RWPE2 (cell line): ENCODE measurements at places on chromosomes 6 and 20.
A peak's percentile ranks its signal among the peaks of the same experiment; 100 is the strongest.

DNA sequence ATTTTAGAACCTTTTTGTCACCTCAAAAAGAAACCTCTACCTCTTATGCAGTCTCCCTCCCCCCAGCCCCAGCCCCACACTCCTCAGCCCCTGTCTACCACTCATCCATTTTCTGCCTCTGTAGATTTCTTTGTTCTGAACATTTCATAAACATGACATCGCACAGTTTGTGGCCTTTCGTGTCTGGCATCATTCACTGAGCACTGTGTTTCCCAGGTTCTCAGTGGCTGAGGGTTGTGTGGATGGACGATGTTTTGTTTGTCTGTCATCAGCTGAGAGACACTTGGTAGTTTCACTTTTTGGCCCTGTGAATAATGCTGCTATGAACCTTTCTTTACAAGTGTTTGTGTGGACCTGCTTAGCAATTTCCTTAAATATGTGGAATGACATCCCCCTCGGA lies 64.5 kb downstream of the FAM120B start:
- H3K4me1 ChIP-seq: no peaks in the 10 kb centered on the region
- DNase-seq: no peak
- no peak overlapping the region for H3K27ac ChIP-seq
- peaks cover 16% of the 10 kb centered on the region for H3K36me3 ChIP-seq
- no peak overlapping the region for H3K4me3 ChIP-seq
- no peaks in the 10 kb centered on the region for H3K27me3 ChIP-seq

DNA sequence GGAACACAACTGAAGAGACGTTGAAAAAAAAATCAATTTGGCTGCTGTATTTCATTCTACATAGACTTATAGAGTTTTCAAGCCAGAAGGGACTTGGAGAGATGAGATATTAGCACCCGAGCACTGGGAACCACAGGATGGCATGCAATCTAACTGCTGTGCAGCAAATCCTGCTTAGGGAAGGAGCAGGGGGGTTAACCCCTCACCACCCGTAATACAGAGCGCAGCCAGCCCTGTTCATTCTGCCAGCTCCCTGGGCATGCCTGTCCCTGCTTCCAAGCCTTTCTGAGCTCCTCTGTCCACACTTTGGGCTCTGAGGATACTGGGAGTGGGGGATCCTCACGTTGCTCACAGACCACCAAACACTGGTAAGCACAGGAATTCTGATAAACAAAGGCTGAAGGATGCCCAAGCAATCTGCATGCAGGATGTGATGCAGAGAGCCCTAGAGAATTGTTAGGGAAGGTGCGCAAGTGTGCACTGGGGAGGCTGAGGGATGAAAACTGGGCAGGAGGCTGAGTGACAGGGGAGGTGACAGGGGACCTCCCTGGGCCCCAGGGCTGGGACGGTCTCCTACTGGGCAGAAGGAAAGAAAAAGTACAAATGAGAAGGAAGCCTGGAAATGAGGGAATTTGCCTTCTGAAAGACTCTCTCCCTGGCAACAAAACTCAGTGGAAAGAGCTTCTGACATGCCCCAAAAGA lies 34.0 kb downstream of the CPNE5 start:
- no peaks in the 10 kb centered on the region for H3K27me3 ChIP-seq
- DNase-seq: no peak
- no peak overlapping the region for H3K27ac ChIP-seq

DNA sequence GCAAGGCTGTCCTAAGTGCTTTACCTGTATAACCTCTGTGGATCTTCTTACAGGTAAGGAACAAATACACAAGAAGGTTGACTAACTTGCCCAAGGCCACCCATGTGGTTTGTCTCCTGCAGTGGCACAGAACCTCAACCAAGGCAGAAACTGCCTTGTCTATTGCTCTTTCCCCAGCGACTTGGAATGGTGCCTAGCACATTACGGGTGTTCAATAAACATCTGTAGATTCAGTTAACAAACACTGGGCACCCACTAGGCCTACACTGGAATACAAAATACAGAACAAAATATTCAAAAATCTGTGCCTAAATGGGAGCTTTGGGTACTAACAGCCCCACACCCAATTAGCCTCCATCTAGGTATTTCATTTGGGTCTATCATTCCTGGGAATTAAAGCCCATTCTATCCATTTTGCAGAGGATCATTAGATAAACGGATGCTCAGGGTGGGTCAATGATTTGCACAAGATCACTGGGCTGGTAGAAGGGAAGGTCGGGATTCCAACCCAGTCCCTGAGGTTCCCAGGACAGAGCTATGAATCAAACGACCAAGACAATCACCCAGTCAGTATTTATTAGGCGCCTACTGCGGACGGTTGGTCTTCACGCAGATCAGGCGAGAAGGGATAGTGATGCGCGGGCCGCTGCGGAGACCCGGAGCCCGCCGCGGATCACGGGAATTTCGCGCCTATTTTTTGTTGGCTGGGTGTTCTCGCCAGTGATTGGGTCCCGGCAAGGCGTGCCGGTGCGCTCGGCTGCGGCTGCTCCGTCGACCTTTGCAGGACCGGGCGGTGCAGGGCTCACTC lies at the start of gene STK35:
STK35 (plus strand) TSS at position 771 of the 808 bp plus-strand sequence. CDS start 55 bp downstream, outside the sequence.
- peaks cover 9% of the 10 kb centered on the region for H3K4me1 ChIP-seq
- H3K27ac ChIP-seq: peak within 1 kb of the TSS; percentile 83
- H3K36me3 ChIP-seq: peaks cover 23% of the 10 kb centered on the region

GRCh38 chr6:121158438-121158837 lies 175.8 kb downstream of the TBC1D32 start:
- H3K4me3 ChIP-seq: no peak overlapping the region
- H3K27me3 ChIP-seq: no peaks in the 10 kb centered on the region
- no peak overlapping the region for H3K27ac ChIP-seq
- DNase-seq: no peak
- H3K36me3 ChIP-seq: 0 out of 2 replicates have a peak, but pooled peaks cover 4% of the 10 kb centered on the region
- H3K4me1 ChIP-seq: no peaks in the 10 kb centered on the region

GRCh38 chr6:31403283-31404060 lies at the start of gene MICA:
Gene MICA, plus strand, starts transcription at chr6:31403595. Its CDS starts 38 bp downstream, at chr6:31403633.
- DNase-seq: peak; percentile 91
- peaks cover 34% of the 10 kb centered on the region for H3K4me1 ChIP-seq
- peak within 1 kb of the TSS; percentile 89 for H3K4me3 ChIP-seq
- peak within 1 kb of the TSS; percentile 91 for H3K27ac ChIP-seq

DNA sequence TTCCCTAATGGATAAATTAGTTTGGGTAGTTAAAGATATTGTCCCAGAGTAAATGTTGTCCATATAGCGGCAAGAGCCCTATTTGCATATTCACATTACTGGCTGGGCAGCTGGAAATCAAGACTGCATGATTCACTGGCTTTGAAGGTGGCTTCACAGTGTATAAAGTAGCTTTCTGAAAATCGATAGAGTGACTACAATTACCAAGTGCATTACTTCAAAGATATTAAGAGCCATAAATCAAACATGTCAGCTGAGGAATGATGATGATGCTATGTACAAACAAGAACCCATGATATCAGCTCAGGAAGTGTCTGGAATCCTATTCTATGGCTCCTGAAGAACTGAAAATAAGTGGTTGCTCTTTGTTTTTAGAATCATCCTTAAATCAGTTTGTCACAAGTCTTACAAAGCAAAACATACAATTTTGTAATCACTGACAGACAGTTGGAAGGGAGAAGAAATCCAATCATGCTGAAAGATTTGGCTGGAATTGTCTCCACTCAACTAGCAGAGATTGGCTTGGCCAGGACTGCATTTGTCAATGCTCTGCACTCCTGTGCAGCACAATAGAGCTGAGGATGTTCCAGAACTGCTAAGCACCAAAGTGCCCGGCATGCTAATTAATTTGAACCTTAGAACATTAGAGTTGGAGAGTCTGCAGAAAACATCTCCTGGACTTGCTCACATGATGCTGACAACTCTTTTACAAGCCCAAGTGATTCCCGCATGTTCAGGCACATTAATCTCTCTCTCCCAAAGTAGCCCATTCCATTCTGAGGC lies 77.9 kb upstream of the B3GAT2 start:
- no peak for DNase-seq
- H3K27ac ChIP-seq: no peak overlapping the region
- H3K27me3 ChIP-seq: peaks cover 7% of the 10 kb centered on the region
- H3K4me3 ChIP-seq: no peak overlapping the region

DNA sequence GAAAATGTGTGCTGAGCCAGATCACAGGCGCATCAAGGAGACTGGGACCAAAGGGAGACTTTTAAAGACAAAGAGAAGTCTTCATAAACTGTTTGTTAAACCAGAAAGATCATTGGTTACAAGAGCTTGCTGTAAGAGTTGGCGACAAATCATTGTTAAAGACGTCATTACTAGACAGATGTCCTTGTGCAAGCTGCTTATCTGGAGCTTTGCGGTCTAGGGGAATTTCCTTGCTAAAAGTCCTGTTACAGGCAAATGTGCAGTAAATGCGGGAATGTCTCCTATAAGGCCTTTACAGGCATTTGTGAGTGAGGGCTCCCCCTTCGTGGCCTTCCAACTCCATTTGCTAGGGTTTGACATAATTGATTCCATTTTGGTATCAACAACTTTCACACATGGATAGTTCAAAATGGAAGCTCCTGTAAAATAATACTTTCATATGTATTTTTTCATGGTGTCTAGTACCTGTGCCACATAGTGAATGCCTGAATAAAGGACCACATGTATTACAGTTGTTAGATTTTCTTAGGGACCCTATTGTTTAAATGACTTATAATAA lies 362.4 kb downstream of the UTRN start:
- no peak for DNase-seq
- no peaks in the 10 kb centered on the region for H3K36me3 ChIP-seq
- H3K27me3 ChIP-seq: no peaks in the 10 kb centered on the region
- H3K4me3 ChIP-seq: no peak overlapping the region
- H3K4me1 ChIP-seq: no peaks in the 10 kb centered on the region

- no peaks in the 10 kb centered on the region for H3K36me3 ChIP-seq
These were observed 62.8 kb upstream of the KCNQ5 start for GRCh38 chr6:72559067-72559466.

- H3K4me1 ChIP-seq: no peaks in the 10 kb centered on the region
- H3K27ac ChIP-seq: peak within 1 kb of the TSS; percentile 92
- H3K4me3 ChIP-seq: peak within 1 kb of the TSS; percentile 65
- peaks cover 34% of the 10 kb centered on the region for H3K36me3 ChIP-seq
- DNase-seq: no peak
- no peaks in the 10 kb centered on the region for H3K27me3 ChIP-seq
These were observed at the start of gene RGL2 for GRCh38 chr6:33298773-33299236. Gene RGL2, minus strand, starts transcription at chr6:33298942. Its CDS starts 332 bp downstream, at chr6:33298610.

DNA sequence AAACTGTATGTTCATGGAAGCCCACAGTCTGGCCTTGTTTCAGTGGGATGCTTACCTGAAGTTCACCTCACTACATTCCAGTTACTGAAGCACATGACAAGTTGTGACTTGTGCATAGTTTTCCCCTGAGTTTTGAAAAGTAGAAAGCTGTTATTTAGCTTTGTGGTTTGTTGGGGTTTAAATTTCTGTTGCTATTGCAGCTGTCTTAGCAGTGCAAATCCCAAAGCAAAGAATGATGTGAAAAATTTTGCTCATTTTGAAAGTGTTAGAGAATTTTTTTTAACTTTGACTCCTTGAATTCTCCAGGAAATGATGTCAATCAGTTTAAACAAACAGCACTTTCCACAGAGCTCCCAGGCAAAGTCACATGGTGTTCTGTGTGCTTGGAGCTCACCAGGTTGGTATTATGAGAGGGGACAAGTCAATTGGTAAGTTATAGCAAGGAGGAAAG lies 268.4 kb downstream of the ADGRG6 start:
- no peaks in the 10 kb centered on the region for H3K36me3 ChIP-seq

GRCh38 chr20:37244572-37244957 lies 17.0 kb downstream of the GHRH start:
- no peaks in the 10 kb centered on the region for H3K4me1 ChIP-seq
- H3K4me3 ChIP-seq: no peak overlapping the region
- peaks cover 41% of the 10 kb centered on the region for H3K36me3 ChIP-seq
- H3K27ac ChIP-seq: no peak overlapping the region
- no peaks in the 10 kb centered on the region for H3K27me3 ChIP-seq

DNA sequence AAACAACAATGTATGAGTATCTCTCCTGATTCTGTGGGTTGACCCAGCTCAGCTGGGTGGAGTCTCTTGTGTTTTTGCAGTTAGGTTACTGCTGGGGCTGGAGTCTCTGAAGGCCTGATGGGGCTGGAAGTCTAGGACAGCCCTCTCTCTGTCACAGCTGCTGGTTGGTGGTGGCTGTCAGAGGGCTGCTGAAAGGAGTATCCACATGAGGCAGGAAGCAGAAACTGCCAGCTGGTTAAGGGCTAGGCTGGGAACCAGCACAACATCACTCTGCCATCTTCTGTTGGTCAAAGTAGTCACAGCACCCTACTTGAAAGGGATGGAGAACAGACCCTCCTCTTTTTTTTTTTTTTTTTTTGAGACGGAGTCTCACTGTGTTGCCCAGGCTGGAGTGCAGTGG lies 10.0 kb upstream of the PACSIN1 start:
- no peaks in the 10 kb centered on the region for H3K27me3 ChIP-seq
- H3K36me3 ChIP-seq: no peaks in the 10 kb centered on the region
- no peak overlapping the region for H3K4me3 ChIP-seq
- H3K27ac ChIP-seq: no peak overlapping the region

DNA sequence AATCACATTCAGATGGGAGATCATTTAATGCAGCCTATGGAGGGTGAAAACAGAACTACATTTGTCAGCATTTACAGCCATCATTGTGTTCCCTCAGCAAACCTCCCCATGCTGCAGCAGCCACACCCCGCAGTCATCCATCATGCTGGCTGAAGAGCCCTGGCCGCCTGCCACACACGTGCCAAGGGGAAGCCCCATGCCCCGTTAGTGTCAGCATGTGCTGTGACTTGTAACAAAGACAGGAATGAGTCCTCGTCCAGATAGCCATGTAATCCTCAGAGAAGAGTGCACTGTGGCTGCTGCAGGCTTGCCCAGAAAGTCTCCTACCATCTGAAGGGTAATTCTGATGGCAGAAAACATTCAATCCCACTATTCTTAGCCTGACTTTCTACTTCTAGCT lies 1097.8 kb downstream of the KIF16B start:
- no peaks in the 10 kb centered on the region for H3K36me3 ChIP-seq
- DNase-seq: no peak
- H3K4me3 ChIP-seq: no peak overlapping the region
- no peaks in the 10 kb centered on the region for H3K27me3 ChIP-seq

DNA sequence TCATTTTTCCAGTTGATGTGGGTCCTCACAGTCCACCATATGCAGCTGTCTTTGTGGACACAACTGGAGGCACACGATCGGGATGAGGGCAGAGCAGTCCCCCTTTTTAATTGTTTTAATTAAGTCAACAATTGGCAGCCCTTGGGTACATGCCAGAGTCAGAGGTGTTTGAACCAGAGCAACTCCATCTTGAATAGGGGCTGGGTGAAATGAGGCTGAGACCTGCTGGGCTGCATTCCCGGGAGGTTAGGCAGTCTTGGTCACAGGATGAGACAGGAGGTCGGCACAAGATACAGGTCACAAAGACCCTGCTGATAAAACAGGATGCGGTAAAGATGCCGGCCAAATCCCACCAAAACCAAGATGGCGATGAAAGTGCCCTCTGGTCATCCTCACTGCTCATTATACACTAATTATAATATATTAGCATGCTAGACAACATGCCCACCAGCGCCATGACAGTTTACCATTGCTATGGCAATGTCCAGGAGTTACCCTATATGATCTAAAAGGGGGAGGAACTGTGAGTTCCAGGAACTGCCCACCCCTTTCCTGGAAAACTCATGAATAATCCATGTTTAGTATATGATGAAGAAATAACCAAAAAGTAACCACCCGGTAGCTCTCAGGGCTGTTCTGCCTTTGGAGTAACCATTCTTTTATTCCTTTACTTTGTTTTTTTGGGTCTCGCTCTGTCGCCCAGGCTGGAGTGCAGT lies 31.8 kb upstream of the BLCAP start:
- peaks cover 4% of the 10 kb centered on the region for H3K27me3 ChIP-seq
- no peak overlapping the region for H3K4me3 ChIP-seq
- H3K4me1 ChIP-seq: no peaks in the 10 kb centered on the region
- H3K27ac ChIP-seq: no peak overlapping the region

GRCh38 chr20:38673725-38674091 lies 50.6 kb upstream of the SLC32A1 start:
- H3K4me1 ChIP-seq: peaks cover 5% of the 10 kb centered on the region
- no peaks in the 10 kb centered on the region for H3K36me3 ChIP-seq
- no peak overlapping the region for H3K27ac ChIP-seq
- peak; percentile 78 for DNase-seq
